ENCODE measurements at places on chromosomes 7 and 10. TPM values are rescaled to one million over a fixed set of nuclear protein-coding genes. Genes with fewer than 3 reads are reported as not detected.

Gene CTAGE6
- not detected for polyA plus RNA-seq

Gene FGFR2
- polyA plus RNA-seq, result 86.5 TPM

Gene GHITM
- polyA plus RNA-seq, result 183 TPM

Gene CALY
- not detected for polyA plus RNA-seq

Gene SLC26A3
- polyA plus RNA-seq, result 0.62 TPM

Gene EPHA1
- 19.6 TPM for polyA plus RNA-seq

DNA sequence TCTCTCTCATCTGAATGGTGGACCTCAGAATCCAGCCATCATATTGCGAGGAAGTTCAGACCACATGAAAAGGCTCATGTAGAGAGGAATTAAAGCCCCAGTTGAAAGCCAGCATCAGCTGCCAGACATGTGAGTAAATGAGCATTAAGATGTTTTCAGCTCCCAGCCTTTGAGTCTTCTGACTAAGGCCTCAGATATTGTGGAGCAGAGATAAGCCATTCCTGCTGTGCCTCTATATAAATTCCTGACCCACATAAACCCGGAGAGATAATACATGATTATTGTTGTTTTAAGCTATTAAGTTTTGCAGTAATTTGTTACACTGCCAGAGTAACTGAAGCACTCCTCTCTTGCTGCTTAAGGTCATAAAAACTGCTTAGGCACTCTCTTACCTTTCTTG, 14.6 kb downstream of the FAM149B1 start:
- DNase-seq, result no peak

GRCh38 chr10:17510242-17510908, 56.0 kb upstream of the ST8SIA6 start:
- DNase-seq, result no peak

- DNase-seq, result no peak
Measured at GRCh38 chr7:40186586-40186985, 51.8 kb downstream of the SUGCT start.

DNA sequence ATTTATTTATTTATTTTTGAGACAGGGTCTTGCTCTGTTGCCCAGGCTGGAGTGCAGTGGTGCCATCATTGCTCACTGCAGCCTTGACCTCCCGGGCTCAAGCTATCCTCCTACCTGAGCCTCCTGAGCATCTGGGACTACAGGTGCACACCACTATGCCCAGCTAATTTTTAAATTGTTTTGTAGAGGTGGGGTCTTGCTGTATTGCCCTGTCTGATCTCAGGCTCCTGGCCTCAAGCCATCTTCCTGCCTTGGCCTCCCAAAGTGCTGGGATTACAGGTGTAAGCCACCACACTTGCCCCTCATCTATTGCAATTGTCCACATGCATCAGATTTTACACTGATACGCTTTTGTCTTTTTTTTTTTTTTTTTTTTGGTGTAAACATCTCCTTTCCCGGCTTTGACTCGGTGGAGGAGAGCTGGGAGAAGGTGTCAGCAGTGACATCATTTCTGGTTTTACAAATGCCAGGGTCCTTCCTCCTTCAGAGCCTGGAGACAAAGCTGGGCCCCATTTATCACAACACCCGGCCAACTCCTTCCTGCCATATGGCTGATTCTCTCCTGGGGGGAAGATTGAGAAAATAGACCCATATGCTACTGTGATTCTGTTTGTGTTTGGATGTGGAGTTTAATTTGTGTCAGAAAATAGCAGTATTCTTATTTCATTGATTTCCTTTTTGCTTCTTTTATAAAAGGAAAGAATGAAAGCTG, 61.3 kb downstream of the GALNT17 start:
- DNase-seq, result no peak

GRCh38 chr7:28953633-28954032, 4.5 kb downstream of the TRIL start:
- DNase-seq, result no peak

- no peak for DNase-seq
Measured at GRCh38 chr7:151351027-151351426, 9.4 kb downstream of the NUB1 start.

DNA sequence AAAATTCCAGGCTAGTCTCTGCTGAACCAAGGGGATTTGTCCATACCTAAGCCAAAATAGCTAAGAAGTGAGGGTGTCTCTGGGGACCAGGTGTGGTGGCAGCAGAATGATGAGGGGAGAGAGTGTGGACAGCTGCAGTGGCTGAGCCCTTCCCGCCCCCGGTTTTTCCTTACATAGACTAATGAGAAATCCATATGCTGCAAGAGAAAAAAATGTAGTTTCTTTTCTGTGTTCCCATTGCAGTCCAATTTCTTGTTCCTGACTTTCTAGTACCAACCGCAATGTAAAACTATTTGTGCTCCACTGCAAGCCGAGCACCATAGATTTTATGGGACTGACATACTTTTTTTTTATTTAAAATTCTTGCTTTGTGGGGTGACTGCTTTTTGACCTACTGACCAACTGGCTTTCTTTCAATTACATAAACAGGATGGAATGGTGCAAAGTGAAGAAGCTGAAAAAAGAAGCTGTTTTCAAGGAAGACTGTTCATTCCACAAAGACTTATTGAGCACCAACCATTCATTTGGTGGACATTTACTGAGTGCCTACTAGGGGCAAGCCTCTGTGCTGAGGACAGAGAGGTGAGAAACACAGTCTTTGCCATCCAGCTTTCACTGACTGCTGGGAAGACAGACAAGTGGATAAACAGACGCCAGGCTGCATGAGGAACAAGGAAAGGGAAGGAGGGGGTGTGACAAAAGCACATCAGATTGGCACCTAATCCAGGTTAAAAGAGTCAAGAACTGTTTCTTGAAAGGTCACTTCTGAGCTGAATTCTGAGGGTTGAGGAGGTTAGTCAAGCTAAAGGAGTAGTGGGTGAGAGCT, 9.8 kb downstream of the CEP41 start:
- peak; percentile 61 for DNase-seq

GRCh38 chr10:112859793-112860192, 90.3 kb upstream of the TCF7L2 start:
- no peak for DNase-seq
